ENCODE measurements at places on chromosomes 4 and X.

DNA sequence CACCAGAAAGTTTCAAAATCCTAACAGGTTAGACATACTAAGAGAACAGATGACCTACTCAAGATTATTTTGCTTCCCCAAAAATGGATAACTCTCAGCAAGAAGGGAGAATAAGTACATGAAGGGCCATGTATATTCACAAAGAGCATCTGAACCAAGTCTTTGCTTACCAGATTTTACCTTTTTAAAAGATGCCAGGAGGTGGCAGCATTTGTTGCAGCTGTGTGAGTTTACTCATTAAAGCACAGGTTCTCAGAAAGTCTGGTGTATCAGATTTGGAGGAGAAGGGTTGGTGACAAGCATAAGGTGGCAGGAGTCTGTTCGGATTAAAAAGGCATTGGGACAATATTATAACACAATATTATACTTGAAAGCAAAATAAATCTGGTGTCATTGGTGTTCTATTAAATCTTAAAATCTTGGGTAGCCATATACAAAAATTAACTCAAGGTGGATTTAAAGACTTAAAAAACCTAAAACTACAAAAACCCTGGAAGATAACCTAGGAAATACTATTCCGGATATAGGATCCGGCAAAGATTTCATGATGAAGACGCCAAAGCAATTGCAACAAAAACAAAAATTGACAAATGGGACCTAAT is 51.3 kb upstream of the NFKB1 start:
- DNase-seq: no peak

DNA sequence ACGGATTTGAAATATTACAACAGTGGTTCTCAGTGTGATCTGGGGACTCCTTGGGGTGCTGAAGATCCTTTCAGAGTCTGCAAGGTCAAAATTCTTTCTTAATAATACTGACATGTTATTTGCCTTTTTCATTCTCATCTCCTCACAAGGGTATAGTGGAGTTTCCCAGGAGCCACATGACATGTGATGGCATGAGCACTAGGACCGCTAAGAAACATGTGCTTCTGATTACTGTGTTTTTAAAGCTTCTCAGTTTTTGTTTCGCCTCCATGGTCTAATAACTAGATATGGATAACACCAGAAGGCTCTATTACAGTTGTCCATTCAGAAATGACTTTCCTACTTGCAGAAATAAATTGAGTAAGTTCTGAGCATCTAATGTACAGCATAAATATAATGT is 156.1 kb downstream of the RAB28 start:
- no peak for DNase-seq

DNA sequence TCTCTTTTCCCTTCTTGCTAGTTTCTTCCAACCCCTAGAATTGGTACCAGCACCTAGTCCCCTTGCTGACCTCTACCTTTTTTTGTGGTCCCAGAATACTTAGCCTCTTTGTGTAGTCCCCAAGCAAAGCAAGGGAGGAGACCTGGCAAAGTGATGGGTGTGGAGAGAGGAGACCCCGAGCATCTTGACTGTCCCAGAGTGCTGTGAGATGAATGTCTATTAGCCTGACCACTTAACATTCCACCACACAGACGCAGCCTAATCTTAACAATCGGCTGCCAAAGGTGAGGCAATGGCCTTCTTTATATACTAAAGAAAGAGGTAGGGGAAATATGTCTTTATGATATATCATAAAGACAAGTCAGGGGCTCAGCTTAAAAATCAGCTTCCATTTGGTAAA is 55.9 kb downstream of the TRIM2 start:
- no peak for DNase-seq

DNA sequence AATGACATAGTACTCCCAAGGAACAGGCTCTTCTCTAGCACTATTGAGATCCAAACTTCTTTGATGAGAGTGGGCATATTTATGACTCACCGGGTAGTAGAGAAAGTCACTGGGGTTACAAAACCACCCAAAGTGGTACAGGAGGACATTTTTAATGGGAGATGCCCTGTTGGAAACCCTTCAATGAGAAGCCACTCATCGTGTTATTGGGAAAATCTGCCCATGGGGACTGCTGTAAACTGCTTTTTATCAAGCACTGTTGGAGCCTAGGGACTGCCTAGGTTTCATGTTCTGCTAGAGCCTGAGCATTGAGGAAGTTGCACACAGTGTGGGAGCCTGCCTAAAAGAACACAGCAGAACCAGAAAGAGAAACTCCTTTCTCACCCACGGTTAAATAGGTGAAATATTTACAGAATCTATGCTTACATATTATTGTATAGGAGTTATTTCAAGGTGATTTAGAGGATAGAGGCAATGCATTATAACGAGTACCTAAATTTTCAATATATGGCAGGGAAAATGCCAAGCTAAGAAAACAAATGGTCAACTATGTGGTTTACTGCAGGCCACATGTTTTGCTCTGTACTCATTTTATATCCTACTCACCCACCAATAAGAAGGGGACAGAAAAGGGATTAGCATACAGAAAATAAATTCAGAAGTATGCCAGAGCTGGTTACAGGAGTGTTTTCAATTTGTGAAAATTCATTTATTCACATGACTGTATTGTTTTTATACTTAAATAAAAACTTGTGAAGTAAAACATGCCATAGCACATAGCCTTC is 559.1 kb downstream of the FSTL5 start:
- DNase-seq: no peak

- no peak for DNase-seq
Measured at GRCh38 chr4:151331276-151332042, 6.1 kb upstream of the SH3D19 start.

DNA sequence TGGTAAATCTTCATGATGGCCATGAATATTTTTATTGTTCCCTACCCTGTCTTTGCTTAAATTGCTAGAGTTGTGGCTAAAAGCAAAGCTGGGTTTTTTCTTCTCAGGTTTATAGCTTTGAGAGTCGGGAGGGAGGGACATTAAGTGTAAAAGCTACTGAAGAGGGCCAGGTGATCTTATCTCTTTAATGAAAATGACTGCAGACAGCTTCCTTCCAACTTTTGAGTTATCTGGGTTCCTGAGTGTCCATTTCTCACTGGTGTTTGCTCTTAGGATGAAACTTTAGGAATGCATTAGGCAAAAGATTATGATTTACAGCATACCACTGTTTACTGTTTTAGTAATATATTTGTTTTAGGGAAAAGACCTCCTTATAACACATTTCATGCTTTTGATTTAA is 187.7 kb downstream of the SHROOM3 start:
- DNase-seq: no peak
